ENCODE measurements at places on chromosomes 2 and 18.

GRCh38 chr2:98293931-98294687, 52.1 kb upstream of the CNGA3 start:
- no peak for DNase-seq

GRCh38 chr2:59930430-59930829, 623.0 kb downstream of the BCL11A start:
- DNase-seq, result no peak

DNA sequence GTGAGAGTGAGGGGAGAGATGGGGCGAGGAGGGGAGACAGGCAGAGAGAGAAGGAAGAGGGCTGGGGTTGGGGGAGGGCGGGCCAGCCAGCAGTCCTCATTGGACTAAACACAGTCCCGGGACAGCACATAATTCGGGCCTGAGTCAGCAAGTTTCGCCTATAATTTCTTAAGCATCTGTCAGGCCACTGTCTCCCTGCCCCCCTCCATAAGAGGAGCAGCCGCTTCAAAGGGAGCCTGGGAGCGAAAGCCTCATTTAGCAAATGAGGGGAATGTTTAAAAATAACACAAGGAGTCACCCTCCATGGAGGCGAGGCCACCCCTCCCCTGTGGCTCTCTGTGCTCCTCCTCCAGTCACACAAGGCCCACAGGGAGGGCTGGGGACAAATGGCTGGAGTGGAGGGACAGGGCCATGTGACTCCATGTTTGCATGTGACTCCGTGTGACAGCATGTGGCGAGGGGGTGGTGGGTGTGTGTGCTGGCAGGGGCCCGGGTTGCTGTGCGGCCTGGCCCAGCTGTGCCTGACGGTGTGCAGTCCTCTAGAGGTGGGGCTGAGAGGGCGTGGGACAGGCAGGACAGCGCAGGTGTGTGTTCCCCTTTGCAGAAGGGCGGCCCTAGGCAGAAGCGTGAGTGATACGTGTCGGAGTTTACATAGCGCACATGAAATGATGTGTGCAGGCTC, 162.4 kb downstream of the CELF4 start:
- DNase-seq, result no peak

DNA sequence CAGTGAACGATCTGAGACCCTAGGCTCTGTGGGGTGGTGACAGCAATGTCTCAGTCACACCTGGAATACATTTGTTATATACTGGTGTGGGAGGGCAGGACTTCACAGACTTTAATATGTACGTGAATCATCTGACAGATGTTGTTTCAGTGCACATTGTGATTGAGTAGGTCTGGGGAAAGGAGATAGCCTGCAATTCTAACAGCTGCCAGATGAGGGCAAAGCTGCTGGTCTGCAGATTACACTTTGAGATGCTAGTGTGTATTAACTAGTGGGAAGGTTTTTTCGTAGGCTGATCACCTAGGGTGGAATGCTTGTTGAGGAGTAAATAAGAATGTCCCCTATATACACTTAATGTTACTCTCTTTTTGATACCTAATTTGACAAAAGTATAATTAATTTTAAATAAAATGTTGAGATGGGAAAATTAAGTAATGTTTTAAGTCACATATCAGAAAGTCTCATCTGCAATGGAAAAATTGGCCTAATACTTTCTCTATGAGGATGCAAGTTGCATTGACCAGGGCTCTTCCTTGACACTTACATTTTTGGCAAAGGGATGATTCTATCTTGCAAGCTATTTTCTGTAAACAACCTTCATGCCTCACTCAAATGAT, 496.9 kb upstream of the HNMT start:
- peak; percentile 12 for DNase-seq

- DNase-seq, result no peak
Measured at GRCh38 chr2:11630855-11631254, 39.1 kb downstream of the NTSR2 start.

DNA sequence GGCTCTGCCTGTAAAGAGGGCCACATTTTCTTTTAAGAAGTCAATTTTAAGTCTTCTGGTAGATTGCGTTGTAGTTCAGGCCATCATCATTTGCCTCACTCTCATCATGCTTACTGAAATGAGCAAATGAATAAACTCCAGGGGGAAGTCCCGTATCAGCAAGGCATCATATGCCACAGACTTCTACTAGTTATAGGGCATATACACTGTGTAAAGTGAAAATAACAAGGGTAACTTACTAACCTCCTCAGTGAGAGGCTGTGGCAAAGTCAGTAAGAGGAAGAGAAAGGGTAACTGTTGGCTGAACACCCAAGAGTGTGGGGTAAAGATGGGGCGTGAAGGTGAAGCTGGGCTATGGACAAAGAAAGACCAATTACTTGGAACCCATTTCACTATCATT, 456.2 kb downstream of the SPAG16 start:
- DNase-seq, result no peak
